Cortex of kidney (tissue), 1 donor: ENCODE measurements at places on chromosomes 16 and 17.

DNA sequence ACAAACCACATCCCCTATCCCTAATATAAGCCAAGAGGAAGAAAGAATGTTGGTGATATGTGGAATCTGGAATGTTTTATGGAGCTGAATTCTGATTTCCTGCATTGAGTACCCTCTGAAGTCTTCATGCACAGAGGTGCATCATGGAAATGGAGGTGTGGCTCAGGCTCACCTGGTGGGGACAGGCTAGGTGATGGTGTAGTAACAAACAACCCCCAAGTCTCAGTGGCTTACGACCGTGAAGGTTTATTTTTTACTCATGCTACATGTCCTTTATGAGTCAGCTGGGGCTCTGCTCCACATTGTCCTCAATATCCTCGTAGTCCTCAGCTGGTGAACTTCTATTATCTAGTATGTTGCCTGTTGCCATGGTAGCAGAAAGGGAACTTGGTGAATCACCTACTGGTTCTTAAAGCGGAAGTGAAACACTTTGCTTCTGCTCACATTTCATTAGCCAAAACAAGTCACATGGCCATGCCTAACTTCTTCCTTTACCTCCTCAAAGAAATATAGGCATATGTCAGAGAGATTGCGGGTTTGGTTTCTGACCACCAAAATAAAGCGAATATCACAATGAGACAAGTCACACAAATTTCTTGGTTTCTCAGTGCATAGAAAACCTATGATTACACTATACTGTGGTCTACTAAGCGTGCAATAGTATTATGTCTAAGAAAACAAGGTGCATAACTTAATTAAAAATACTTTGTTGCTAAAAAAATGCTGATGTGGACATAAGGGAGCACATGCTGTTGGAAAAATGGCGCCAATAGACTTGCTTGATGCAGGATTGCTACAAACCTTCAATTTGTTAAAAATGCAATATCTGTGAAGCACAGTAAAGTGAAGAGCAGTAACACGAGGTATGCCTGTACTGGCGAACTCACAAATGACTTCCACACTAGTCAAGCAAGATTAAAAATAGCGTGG lies at the start of gene PMFBP1:
Gene PMFBP1, minus strand, starts transcription at position 51 of the 930 bp plus-strand sequence. CDS start 947 bp downstream, outside the sequence.
- no peak for DNase-seq

- DNase-seq: no peak
Measured at GRCh38 chr17:71941920-71942319, 178.9 kb upstream of the SOX9 start.

DNA sequence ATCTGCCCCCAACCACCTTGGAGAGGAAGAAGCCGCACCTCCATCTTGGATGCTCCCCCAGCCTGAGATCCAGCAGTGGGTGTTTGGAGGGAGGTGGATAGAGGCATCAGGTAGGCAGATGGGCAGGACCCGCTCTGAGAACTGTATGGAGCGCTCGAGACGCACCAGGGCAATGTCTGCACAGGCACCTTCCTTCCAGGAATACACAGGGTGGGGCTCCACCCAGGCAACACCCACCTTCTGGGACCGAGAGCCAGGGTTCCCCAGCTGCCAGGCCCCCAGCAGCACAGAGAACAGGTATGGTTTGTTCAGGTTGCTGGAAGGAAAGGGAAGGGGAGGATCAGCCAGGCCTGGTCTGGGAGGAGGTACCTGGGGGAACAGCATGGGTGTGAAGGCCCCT lies 2.4 kb downstream of the PRSS22 start:
- DNase-seq: no peak

DNA sequence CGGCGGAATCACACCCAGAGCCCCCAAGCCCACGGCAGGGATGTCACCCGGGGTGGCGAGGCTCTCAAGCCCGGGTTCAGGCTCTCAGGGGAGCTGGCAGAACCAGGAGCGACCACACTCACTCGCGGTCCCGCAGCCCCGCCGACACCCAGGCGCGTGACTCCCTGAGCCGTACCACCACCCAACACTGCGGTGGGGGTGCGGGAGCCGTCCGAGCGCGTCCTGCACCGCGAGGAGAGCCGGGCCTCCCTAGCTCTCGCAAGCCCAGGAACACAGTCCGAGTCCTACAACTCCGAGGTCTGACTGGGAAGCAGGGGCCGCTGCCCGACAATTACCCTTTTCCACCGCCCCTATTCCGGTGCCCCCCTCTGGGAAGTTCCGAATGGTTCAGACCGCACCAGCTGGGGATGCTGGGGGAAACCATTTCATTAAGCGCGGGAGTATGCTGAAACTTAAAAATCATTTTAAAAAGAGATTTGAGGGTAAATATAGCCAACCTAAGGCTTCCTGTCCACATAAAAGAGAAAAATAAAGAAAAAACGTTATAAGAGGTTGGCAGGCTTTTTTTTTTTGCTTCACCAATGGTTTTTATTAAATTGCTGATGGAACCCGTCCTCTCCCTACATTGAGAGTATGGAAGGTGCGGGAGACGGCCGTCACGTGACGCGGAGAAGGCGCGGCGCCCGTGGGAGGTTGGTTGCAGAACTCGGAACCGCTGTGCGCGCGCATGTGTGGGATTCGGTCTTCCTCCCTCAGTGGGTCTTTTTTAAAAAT lies at the start of gene FLCN:
Gene FLCN, minus strand, starts transcription at position 143 of the 774 bp plus-strand sequence. CDS start 9,031 bp downstream, outside the sequence.
- peak; percentile 58 for DNase-seq
